ENCODE measurements at places on chromosomes 1 and 21.
A peak's percentile ranks its signal among the peaks of the same experiment; 100 is the strongest.

DNA sequence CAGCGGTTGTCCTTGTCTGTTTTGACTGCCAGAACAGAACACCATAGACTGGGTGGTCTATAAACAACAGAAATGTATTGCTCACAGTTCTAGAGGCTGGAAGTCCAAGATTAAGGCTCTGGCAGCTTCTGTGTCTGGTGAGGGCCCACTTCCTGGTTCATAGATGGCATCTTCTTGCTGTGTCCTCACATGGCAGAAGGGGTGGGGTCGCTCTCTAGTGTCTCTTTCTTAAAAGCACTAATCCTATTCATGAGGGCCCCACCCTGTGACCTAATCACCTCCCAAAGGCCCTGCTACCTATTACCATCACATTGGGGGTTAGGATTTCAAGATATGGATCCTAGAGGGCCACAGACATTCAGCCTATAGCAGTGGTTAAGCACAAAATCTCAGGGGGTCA lies 304.4 kb downstream of the NFIA start:
- DNase-seq: no peak

GRCh38 chr1:151703813-151704212 lies 12.8 kb downstream of the CELF3 start:
- no peak for DNase-seq

GRCh38 chr1:177857285-177857684 lies 112.6 kb downstream of the SEC16B start:
- no peak for DNase-seq

GRCh38 chr1:172109359-172109758 lies 268.1 kb downstream of the DNM3 start:
- DNase-seq: no peak

- no peak for DNase-seq
These were observed 19.9 kb upstream of the ZNF678 start for GRCh38 chr1:227543283-227544066.

GRCh38 chr21:26117324-26117971 lies 53.1 kb downstream of the APP start:
- no peak for DNase-seq

GRCh38 chr21:28518630-28519029 lies 474.0 kb downstream of the LTN1 start:
- DNase-seq: no peak

DNA sequence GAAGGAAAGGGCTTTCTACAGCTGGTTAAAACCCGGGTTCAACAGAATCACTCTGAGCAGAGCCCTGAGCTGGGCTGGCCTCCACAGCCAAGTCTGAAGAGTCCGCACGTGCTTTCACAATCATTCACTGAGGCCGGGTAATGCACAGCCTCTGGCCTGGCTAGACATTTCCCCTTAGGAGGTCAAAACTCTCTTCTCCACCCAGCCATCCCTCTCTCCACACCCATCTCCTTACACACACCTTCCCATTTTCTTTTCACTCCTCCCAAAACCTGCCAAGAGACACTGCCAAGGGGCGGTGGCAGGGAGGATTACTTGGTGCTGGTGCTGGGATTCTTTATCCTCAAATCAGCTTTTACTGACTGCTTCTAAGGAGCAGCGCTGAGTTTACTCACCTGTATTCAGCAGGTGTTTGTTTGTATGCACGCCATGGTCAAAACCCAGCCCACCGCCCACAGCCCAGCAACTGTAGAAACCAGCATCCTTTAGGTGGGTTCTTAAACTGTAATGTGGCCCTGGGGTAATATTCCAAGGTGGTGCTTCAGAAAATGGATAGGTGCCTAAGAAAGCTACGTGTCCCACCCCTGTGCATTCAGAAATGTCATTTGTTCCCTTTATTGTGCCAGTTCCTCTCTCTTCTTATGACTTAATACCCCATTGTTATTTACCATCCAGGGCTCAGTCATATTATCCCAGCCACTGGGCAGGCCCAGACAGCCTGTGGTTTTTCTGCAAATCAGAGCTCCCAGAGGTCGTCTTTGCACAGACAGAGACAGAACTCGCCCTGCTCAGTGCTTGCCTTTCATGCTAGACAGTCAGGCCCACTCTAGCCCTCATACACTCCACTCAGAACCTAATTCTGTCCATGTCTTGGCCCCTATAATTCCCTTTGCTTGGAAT lies 80.2 kb downstream of the ADSS2 start:
- no peak for DNase-seq

DNA sequence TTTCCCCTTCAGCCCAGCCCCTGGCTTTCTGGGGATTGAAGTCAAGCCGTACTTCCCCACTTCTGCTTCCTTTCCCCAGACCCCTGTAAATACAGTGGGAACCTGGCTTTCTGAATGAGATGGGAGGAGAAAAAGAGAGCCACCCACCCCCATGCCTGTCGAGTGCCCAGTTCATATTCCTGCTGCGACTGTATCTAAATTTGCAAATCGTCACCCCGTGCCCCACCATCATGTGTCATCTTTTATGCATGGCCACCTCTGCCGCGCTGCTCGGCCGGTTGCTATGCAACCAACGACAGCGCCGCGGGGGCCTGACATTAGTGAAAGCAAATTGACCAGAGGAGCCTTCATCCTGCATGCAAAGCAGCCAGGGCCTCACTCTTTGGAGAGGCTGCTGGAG lies 143.0 kb downstream of the ELAVL4 start:
- no peak for DNase-seq

DNA sequence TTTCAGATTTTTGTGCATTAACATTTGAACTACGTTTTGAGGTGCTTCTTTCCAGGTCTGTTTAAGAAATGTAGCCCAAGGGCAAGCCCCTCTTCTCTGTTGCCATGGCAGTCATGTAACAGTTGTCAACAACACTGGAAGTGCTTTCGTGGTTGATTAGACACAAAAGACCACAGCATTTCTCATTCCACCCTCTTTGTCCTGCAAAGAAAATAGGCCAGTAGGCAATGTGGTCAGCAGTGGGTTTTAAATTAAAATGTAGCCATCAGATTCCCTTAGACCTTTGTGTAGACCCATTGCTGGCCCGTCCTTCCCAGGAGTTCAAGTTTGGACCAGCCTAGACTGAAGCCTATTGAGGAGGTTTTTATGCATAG lies 35.4 kb downstream of the VANGL1 start:
- DNase-seq: no peak

DNA sequence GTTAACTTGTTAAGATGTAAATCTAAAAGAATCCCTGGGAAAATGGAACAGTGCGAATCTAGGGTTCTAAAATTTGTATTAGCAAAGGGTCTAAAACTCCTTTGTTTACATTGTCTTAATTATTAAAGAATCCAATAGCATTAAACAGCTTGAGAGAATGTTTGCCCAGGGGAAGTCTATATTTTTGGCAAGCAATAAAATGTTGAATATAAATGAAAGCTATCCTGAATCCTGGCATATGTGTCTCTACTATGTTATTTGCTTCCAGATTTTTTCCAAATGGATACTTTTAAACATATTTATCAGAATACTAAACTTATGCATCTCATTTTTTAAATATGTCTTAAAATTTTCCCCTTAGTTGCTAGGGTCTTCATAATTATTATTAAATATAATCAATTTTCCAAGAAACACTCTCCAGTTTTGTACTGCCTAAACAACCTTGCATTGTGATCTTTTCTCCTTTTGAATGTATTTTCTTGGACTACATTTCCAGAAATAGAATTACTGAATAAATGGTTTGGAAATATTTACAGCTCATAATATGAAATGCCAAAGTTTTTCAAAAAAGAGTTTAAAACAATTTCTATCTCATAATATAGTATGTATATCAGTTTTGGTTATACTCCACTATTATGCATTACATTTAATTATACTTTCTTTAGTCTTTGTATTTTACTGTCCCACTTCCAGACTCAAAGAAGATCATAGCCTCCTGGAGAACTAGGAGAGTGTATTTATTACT lies 304.8 kb downstream of the USP25 start:
- DNase-seq: no peak

GRCh38 chr1:68359045-68359444 lies 90.7 kb downstream of the RPE65 start:
- no peak for DNase-seq

- DNase-seq: no peak
These were observed 51.5 kb upstream of the GCLM start for GRCh38 chr1:93960641-93961147.

DNA sequence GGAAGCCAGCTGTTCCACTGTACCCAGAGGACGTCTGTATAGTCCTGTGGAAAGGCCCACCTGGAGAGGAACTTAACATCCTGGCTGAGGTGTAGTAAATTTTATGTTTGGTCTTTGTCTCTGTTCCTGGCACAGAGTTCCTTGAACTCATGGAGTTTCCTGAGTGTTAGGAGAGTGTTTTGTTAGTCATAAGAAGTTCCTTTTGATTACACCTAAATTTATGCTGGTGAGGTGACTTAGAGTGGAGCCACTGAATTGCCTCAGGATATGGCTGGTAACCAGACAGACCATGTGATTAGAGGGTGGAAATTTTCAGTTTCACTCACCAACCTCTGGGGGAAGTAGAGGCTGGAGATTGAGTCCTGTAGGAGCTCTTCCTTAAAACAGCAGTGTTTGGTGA lies 57.9 kb downstream of the RASAL2 start:
- no peak for DNase-seq

- no peak for DNase-seq
These were observed 365.8 kb downstream of the KIF26B start for GRCh38 chr1:245520611-245521010.

DNA sequence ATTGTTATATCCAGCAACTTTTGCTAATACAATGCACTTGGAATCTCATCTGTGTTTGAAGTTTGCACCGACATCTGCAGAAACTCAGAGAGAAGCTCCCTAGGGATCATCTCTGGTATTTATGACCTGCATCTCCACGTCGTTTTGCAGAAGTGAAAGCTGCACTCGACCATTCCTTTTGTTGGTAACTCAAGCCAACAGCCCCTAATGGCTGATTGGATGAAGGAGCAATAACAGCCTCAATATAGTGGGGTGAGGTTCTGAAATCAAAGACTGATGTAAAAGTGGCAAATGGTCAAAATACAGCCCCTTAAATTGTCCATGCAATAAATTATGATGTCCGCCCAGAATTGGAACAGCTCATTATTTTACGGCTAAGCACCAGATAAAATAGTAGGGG lies 344.2 kb upstream of the KAZN start:
- no peak for DNase-seq

- no peak for DNase-seq
These were observed 6.3 kb upstream of the UBXN10 start for GRCh38 chr1:20179371-20180128.

- DNase-seq: no peak
These were observed 35.2 kb downstream of the GRIK1 start for GRCh38 chr21:29904359-29905282.

- DNase-seq: no peak
These were observed 57.6 kb upstream of the RGS2 start for GRCh38 chr1:192751260-192751659.

DNA sequence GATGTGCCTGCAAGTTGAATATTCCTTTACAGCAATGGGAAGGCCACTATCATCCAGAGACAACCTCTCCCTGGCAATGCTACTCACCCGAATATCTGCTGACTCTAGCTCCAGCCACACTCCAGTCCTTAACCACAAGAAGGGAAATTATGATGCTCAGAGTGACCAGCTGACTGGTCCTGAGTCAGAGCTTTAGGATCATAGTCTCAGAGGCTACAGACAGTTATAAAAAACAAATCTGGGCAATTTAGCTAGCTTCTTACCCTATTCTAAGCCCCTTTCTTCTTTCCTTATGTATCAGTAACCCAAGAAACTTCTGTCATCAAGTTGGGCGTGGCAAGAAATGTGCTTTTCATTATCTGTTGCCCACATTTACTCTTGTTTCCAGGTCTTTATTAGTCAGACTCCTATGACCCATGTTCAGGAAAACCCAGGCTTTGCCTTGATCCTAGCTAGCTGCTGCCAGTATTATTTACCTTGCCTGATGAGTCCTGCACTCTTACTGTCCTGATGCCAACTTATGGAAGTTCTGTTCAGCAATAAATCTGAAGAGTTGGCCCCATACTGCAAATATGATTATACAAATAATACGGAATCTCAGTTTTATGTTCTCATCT lies 207.0 kb downstream of the TTLL7 start:
- peak; percentile 30 for DNase-seq

GRCh38 chr1:189036628-189037027 lies 1441.0 kb downstream of the BRINP3 start:
- DNase-seq: no peak

All from T1000 (cell line).